ENCODE measurements at places on chromosomes 3 and 15. TPM values are rescaled to one million over a fixed set of nuclear protein-coding genes. Genes with fewer than 3 reads are reported as not detected.
A peak's percentile ranks its signal among the peaks of the same experiment; 100 is the strongest.

DNA sequence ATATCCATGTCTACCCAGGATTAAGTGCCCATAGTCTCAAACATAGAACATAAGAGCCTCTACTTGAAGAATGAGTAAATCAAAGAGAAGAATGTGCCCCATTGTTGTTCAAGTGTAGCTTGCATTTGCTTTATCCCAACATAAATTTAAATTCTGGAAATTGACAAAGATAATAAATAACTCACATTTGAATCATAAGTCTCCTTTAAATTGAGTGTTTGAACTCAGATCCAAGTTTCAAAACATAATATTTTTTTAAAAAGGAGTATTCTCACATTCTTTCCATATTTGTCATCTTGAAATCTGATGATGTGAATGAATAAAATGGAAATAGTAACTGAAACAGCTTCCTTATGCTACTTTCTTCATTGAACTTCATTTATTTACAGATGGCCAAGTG, 135.2 kb downstream of the MECOM start:
- no peak for DNase-seq
- H3K27ac ChIP-seq = no peak overlapping the region
- no peaks in the 10 kb centered on the region for H3K4me1 ChIP-seq
- no peaks in the 10 kb centered on the region for H3K36me3 ChIP-seq
- H3K4me3 ChIP-seq = no peak overlapping the region

Gene ASB14
- not detected for total RNA-seq

Gene GOLGA8O
- not detected for total RNA-seq

DNA sequence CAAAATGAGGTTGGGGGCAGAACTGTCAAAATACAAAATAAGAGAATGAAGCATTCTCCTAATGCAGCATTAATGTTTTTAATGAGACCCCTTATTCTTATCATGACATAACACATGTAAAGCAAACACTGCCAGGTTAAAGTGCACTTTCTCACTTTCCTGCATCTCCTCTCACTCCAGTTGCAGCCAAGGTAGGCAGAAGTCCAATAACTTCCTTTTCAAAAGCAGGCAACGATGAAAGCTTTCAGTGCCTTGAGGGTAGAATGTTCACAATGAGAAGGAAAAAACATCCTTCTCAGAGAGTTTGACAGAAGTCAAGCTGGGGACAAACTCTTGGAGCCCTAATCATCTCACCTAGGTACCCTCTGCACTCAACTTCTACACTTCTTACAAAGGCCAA, 59.5 kb downstream of the FAIM start:
- H3K4me3 ChIP-seq = no peak overlapping the region
- no peaks in the 10 kb centered on the region for H3K4me1 ChIP-seq
- peaks cover 18% of the 10 kb centered on the region for H3K36me3 ChIP-seq
- no peak overlapping the region for H3K27ac ChIP-seq

- DNase-seq = no peak
- no peak overlapping the region for H3K27ac ChIP-seq
- no peaks in the 10 kb centered on the region for H3K4me1 ChIP-seq
- H3K36me3 ChIP-seq = no peaks in the 10 kb centered on the region
- H3K27me3 ChIP-seq = no peaks in the 10 kb centered on the region
These were observed 21.8 kb upstream of the MUSTN1 start for GRCh38 chr3:52856666-52857065.

GRCh38 chr3:17579289-17580031, 163.0 kb downstream of the TBC1D5 start:
- DNase-seq = no peak
- no peak overlapping the region for H3K4me3 ChIP-seq
- H3K27ac ChIP-seq = no peak overlapping the region
- H3K4me1 ChIP-seq = peaks cover 29% of the 10 kb centered on the region

DNA sequence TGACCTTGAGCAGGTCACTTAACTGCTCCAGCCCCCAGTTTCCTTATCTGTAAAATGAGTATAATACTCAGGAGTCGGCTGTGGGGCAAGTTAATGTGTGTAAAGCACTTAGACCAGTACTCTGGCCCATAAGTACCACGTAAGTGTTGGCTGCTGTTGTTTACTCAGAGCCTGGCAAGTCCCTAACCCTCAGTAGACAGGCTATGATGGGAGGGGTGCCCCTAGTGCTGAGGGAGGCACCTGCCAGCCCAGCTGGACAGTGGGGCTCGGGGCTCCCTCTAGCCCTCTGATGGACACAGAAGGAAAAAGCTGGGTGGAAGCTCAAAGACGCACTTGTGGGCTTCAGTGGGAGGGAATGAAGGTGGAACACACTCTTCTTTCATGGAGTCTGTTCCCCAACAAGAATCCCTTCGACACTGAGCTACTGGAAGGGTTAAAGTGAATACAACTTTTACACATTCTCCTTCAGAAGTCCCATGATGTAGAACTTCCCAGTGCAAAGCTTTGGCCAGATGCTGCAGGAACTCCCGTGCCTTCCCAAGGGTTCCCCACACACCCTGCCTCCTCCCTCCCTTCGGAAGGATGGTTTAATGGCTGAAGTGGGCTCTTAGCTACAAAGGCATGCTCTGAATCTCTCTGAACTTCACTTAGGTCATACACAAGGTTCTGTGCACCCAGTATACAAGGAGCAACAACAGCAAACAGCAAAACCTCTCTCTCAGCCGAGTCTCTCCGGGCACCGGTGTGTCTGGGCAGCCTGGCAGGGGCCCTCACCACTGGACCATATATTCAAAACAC, 25.4 kb downstream of the TMEM44 start:
- H3K4me3 ChIP-seq = no peak overlapping the region
- H3K4me1 ChIP-seq = no peaks in the 10 kb centered on the region
- DNase-seq = no peak
- no peak overlapping the region for H3K27ac ChIP-seq

Gene RLBP1
- not detected for total RNA-seq

Gene EFCC1
- 3.7 TPM for total RNA-seq

Gene ADGRG7
- not detected for total RNA-seq

Gene CLDND1
- total RNA-seq = 158 TPM

GRCh38 chr3:20528180-20528770, 342.3 kb upstream of the SGO1 start:
- peak overlapping the region; percentile 52 for H3K27ac ChIP-seq
- H3K27me3 ChIP-seq = no peaks in the 10 kb centered on the region
- no peaks in the 10 kb centered on the region for H3K36me3 ChIP-seq
- H3K4me1 ChIP-seq = peaks cover 8% of the 10 kb centered on the region
- H3K4me3 ChIP-seq = no peak overlapping the region
- DNase-seq = no peak

Gene CELF6
- 7.1 TPM for total RNA-seq

DNA sequence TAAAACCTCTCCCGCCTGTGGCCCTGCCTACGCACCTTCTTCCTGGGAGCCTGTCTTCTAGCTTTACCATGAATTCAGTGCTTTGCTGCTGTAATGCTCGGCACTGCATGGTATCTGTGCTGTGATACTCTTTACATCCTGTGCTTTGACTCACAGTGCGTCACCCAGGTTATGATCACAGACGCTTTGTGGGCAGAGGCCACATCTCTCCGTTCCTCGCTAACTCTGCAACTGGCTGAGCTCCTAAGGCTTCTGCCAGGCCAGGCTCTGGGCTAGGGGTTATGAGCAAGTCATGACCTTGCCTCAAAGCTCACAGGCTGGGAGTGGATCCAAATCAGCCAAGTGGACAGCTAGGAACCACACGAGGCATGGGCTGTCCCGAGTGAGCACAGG, 23.2 kb downstream of the SPTBN5 start:
- no peak overlapping the region for H3K27ac ChIP-seq
- H3K4me3 ChIP-seq = no peak overlapping the region

- H3K4me3 ChIP-seq = no peak overlapping the region
- H3K4me1 ChIP-seq = no peaks in the 10 kb centered on the region
- DNase-seq = no peak
- H3K27me3 ChIP-seq = no peaks in the 10 kb centered on the region
These were observed 78.8 kb upstream of the SETMAR start for GRCh38 chr3:4224331-4224730.

Gene SYNPR
- not detected for total RNA-seq

DNA sequence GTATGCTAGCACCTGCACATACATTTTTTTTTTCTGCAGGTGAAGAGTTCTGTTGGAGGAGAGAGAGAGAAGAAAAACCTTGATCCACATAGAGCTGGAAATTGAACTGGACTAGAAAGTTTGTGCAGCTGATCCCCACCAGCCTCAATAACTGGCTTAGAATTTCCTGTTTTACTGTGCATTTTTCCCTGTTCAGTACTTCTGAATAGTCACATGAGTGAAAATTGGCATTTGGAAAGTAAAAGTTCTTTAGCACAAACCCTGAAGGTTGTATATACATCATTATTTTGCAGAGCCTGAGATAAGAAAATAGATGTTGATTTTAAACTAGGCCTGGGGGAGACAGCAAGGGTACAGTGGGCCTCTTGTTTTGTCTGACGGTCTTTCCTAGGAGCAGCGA, 42.3 kb downstream of the GHSR start:
- H3K27ac ChIP-seq = no peak overlapping the region
- DNase-seq = no peak
- H3K27me3 ChIP-seq = no peaks in the 10 kb centered on the region
- no peaks in the 10 kb centered on the region for H3K4me1 ChIP-seq

Gene SMCO1
- total RNA-seq = not detected

DNA sequence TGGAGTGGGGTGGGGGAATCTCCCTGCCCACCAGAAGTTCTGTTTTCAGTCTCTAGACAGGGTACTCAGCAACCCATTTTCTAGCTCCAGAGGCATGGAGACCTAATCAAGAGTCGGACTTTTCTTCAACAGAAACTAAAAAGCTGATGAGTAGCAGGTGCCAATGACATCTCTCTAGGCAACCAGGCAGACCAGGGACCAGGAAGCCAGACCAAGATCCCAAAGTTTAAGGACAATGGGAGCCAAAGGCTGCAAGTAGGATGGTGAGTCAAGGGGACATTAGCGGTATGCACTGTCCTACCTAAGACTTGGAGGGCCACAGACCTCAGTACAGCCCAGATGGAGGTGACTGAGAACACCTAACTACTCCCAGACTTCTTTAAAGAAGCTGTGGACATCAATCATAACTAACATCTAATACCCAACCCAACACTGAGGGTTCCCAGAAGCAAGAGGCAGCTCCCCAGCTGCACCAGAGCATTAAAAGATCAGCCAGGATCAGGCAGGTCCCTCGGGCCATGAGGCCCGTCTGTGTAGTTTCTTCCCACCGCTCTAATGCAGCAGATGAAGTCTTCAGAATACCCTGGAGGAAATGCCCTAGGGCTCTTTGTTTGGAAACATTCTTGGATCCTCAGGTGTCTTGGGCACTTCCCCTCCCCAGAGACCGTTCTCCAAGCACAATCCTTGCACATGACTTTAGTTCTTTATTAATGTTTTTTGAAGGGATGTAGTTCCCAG, 979 bp downstream of the CCDC71 start:
- peaks cover 24% of the 10 kb centered on the region for H3K4me1 ChIP-seq
- peak overlapping the region; percentile 86 for H3K27ac ChIP-seq
- no peaks in the 10 kb centered on the region for H3K36me3 ChIP-seq
- DNase-seq = no peak
- no peaks in the 10 kb centered on the region for H3K27me3 ChIP-seq
- H3K4me3 ChIP-seq = peak overlapping the region; percentile 91

DNA sequence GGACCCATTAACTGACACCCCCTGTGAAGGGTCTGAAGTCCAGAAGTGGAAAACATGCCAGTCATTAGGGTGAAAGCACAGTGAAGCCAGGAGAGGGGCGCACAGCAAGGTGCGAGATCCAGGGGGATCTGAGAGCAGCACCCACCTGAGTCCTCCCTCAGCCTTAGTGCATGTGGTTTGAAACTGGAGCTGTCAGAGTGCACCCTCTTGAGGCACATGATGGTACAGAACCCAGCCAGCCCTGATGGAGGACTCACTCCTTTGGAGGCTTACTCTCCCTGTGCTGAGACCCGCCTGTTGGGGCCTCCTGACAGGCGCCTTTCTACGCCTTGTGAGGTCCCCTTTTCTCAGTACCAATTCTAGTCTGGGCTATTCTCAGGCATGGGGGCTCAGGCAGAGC, 77.8 kb downstream of the IL20RB start:
- DNase-seq = peak; percentile 58
- H3K4me3 ChIP-seq = no peak overlapping the region
- no peak overlapping the region for H3K27ac ChIP-seq
- no peaks in the 10 kb centered on the region for H3K4me1 ChIP-seq

Gene DLL4
- total RNA-seq = 20.9 TPM
